ENCODE measurements at places on chromosomes 3 and 15.

DNA sequence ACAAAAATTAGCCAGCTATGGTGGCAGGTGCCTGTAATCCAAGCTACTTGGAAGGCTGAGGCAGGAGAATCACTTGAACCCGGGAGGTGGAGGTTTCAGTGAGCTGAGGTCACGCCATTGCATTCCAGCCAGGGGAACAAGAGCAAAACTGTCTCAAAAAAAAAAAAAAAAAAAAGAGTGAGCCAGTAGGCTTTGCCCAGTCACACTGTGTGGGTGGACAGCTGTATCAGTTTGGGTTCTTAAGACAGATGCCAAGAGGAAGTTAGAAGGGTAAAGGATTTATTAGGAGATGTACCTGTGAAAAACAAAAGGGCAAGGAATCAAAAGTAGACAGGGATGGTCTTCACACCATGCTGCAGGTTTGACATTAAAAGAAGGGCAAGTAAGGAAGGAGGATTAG is 86.1 kb upstream of the CGNL1 start:
- no peak for DNase-seq

DNA sequence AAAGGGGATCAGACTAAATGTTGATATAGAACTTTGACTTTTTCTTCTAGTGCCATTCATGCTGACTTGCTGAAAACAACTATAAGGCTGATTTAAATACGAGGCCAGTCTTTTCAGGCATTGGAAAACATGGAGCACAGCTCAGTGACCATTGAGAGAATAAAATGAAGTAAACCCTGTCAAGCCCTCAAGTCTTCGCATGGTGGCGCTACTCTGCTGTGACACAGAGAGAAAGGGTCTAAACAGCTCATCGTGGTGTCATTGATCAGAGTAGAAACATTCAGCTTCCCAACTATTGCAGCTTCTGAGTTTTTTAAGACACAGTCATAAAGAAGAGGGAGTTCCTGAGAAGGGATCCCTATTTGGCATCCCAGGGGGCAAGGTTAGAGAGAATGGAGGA is 716.2 kb downstream of the DIPK2A start:
- peak; percentile 4 for DNase-seq

DNA sequence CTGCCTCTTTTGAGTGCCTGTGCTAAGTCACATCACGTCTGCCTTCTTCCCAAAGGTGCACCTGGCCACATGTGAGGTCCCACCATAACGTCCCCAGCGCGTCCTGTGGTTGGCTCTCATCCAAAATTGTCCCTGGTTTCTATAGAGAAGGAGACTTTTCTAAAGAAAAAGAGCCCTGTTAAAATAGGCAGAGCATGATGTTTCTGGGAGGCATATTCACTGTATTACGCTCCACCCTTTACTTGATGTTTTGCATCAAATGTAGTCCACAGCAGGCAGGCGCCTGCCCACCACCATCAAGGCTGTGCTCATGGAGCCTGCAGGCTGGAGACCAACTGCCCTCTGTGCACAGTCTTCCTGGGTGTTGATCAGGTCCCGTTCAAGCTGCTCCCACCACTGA is 36.3 kb downstream of the WHAMM start:
- no peak for DNase-seq

- peak; percentile 95 for DNase-seq
Measured at GRCh38 chr15:60423537-60423936, 25.8 kb upstream of the ANXA2 start.
